ENCODE measurements at places on chromosomes 6 and 20. TPM values are rescaled to one million over a fixed set of nuclear protein-coding genes. Genes with fewer than 3 reads are reported as not detected.

The EMILIN3 gene
- total RNA-seq, result under 0.01 TPM

The VSX1 gene
- not detected for total RNA-seq

The EFCAB8 gene
- total RNA-seq, result under 0.01 TPM

The FAM184A gene
- total RNA-seq, result under 0.01 TPM

The CNBD2 gene
- total RNA-seq, result 1.7 TPM

The HSP90AB1 gene
- 289 TPM for total RNA-seq

The SAMD10 gene
- 0.34 TPM for total RNA-seq

The BEND6 gene
- 13.1 TPM for total RNA-seq

The PTPN1 gene
- total RNA-seq, result 19.3 TPM

The RAB44 gene
- total RNA-seq, result under 0.01 TPM

The HLA-DRB1 gene
- total RNA-seq, result not detected

The HAO1 gene
- total RNA-seq, result not detected

Data from bronchial smooth muscle cell (primary cell).